ENCODE measurements at places on chromosomes 5 and 9.

GRCh38 chr5:167071981-167072610 lies 1219.3 kb upstream of the WWC1 start:
- no peak for DNase-seq

- no peak for DNase-seq
Observed at GRCh38 chr5:88190106-88190834, 78.4 kb downstream of the TMEM161B start.

DNA sequence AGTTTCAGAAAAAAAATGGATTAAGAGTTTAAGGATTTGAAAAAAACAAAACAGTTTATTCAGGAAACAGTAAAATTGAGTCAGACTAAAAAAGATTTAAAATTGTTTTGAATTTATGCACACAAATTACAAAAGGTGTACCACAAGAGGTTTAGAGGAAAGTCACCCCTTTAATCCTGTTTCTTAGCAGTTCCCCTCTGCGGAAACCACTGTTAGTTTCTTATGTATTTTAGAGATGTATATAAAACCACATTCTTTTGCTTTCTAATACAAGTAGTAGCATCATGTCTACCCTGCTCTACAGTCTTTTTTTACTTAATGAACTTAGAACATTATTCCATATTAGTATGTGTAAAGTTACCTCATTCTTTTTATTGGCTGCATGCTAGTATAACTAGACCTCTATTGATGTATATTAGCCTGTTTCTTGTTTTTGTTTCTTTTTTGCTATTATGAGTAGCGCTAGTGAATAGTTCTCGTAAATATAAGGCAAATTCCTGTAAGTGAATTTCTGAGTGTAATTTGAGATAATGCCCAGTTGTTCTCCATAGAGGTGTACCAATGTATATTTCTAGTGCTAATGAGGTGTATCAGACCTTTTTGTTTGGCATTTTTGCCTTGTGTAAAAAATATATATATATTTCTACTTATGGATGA lies 20.0 kb downstream of the GPBP1 start:
- no peak for DNase-seq

GRCh38 chr9:117827456-117827855 lies 123.3 kb downstream of the TLR4 start:
- DNase-seq: no peak

DNA sequence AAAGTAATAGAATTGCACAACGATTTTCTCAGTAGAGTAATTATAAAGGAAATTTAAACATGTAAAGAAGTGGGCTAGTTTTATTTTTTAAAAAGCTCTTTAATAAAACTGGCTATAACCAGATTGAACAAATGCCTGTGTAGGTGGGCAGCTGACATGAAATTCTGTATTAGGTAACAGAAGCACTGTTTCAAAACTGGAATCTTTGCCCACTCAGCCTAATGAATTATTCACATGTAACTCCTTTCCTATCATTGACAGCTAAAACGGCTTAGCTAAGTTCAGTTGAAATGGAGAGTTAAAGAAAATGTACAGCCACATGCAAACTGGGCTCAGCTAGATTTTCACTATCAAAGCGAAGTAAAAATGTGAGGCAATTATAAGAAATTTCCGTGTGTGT lies 1300.1 kb upstream of the ACO1 start:
- DNase-seq: no peak

DNA sequence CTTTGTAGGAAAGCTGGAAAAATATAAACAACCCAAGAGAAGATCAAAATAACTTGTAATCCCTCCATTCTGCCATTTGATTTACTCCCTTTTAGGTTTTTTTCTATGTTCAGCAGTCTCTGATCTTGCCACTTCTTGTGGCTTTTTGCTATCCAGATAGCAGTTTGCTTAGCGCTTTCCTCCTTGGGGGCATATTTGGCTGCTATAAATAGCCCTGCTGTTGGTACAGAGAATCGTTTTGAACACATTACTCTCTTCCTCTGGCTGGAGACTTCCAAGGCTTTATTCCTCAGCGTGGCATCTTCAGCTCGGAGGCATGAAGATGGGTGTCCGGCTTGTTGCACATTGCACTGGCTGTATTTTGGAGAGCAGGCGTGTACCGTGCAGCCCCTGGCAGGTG lies 38.6 kb downstream of the HMCN2 start:
- DNase-seq: no peak

Data from T-helper 2 cell treated with Interferon-gamma antibody and Interleukin-4, amounts not matched to agents 5 μg/mL and 100 μg/mL, for 36 hours (primary cell).